T-helper 9 cell (primary cell): ENCODE measurements at places on chromosomes 12 and 14.
A peak's percentile ranks its signal among the peaks of the same experiment; 100 is the strongest.

GRCh38 chr12:122326586-122326985 is 60.3 kb upstream of the VPS33A start:
- DNase-seq = no peak

GRCh38 chr12:119938049-119938667 is 50.9 kb upstream of the BICDL1 start:
- DNase-seq = peak; percentile 66

GRCh38 chr12:122895320-122895703 is 612 bp downstream of the VPS37B start:
- no peak for DNase-seq

GRCh38 chr12:105492591-105493545 is 162.4 kb downstream of the C12orf75 start:
- no peak for DNase-seq

DNA sequence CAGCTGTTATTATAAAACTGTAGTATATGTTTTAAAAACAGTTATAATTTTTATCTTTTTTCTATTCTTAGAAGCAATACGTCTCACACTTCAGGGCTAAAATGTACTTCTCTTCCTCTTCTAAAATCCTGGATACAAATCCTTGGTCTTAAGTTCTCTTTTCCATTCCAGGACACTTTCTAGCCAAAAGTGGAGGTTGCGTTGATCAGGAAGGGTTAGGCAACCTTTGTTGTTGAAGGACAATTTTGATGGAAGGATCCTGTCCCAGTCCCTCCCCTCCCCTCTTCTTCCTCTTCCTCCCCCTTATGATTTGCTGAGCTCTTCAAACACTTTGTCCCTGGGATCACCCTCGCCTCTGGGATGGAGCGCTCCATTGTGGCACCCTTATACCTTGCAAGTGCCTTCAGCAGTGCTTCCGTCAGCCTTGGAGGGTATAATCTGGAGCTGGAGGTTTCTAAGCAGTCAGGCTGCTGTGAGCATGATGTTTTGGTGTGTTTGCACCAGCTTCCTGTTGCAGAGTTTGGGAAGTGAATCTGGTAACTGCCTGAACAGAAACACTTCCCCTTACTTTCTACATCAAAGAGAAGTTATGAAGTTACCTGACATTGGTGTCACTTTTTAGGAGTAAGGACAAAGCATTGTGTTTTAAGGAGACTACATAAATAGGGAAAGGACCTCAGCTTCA is 87.4 kb upstream of the SLC38A2 start:
- no peak for DNase-seq

DNA sequence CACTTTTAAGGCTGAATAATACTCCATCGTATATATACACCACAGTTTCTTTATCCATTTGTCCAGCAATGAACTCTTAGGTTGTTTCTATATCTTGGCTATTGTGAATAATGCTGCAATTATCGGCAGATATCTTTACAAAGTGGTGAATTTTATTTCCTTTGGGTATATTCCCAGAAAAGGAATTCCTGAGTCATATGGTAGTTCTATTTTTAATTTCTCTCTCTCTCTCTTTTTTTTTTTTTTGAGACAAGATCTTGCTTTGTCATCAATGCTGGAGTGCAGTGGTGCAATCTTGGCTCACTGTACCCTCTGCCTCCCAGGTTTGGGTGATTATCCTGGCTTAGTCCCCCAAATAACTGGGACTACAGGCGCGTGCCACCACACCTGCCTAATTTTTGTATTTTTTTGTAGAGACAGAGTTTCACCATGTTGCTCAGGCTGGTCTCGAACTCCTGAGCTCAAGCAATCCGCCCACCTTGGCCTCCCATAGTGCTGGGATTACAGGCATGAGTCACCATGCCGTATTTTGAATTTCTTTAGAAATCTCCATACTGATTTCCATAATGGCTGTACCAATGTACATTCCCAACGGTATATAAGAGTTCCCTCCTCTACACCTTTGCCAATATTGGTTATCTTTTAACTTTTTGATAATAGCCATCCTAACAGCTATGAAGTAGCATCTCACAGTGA is 98.4 kb downstream of the EFCAB11 start:
- no peak for DNase-seq

DNA sequence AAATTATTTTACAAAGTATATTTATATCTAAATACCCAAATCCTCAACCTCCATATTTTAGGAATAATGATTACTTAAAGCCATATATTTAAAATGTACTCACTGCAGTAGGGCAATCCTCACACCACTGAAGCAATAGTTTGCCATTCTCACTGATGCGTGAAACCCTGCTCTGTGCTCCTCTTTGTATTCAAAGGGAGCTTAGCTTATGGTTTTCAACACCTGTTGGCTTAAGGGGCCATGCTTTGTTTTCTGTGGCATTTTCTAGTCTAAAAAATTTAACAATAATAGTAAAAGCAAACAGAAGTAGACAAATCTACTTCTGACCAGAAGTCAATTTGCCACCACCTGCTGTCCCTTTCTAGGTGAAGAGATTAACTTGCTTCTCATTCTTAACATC is 294.6 kb downstream of the FLRT2 start:
- no peak for DNase-seq

DNA sequence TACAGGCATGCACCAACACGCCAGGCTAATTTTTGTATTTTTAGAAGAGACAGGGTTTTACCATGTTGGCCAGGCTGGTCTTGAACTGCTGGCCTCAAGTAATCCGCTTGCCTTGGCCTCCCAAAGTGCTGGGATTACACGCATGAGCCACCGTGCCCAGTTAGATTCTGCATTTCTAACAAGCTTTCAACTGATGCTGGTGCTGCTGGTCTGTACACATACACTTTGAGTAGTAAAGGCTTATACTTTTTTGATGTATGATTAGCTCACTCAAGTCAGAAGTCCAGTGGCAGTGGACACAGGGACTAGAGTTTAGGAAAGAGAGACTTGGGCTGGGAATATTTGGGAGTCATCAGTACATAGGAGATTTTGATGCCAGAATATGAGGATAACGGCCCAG is 2.2 kb upstream of the TBC1D15 start:
- DNase-seq = no peak

- DNase-seq = peak; percentile 49
Measured at GRCh38 chr12:47216150-47216677, 136.5 kb upstream of the AMIGO2 start.

GRCh38 chr14:23636317-23637211 is at the start of gene DHRS2:
Gene DHRS2, plus strand, starts transcription at chr14:23636364. Its CDS starts 2,501 bp downstream, at chr14:23638865.
- DNase-seq = no peak

- no peak for DNase-seq
Measured at GRCh38 chr14:24037658-24038037, 14.2 kb upstream of the CARMIL3 start.

- DNase-seq = no peak
Measured at GRCh38 chr14:22552001-22552826, 36.8 kb downstream of the DAD1 start.

GRCh38 chr12:26773313-26774104 is 59.5 kb downstream of the ITPR2 start:
- DNase-seq = no peak

DNA sequence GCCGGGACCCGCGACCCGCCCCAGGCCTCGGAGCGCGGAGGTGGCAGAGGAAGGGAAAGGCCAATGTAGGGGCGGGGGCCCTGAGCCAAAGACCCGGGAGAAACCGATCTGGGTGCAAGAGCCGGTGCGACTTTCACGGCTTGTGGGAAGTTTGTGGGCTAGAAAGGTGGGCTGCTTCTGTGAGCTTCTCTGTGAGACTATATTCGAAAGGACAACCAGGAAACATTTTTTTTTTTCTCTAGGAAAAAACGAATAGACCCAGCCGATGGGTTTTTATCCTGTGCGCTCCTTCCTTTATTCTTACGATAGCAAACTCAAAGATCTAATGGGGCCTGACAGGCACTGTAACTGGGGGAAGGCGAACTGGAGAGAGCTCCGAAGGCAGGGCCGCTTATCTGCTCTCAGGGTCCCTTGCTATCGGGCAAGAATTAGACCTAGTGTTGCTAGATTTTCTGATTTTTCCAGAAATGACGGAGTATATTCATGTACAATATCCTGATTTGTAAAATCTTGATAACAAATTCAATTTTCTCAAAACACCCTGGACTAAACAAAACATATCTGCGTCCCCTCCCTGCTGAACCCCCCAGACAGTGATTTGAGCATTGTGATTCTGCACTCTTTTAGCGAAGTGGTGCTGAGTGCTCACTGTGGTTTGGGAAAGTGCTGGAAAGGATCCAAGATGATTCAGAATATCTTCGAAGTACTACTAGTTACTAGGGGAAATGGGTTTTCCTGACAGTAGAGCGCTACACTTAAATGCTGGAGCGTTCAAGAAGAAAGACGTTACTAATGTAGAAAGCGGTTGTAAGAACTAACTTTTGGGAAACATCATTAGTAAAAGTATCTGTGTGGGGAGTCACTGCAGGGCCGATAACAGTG is 563 bp upstream of the STXBP6 start:
- no peak for DNase-seq

DNA sequence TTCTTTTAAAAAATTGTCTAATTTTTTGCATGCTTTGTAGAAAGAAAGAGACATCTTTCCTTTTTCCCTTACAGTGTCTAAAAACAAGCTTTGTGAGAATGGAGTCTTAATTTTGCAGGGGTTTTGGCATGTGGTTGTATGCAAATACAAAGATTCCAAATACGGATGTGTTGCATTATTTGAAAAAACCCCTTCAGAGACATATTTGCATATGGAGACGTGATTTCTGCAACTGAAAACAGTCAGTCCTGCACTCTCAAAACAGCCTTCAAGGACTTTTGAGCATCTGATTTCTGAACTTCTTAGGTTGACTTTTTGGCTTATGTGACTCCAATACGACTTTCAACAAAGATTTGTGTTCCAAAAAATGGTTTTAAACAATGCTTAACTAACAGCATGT is 7.8 kb downstream of the IRAK3 start:
- DNase-seq = no peak

- no peak for DNase-seq
Measured at GRCh38 chr12:94575024-94575423, 75.3 kb downstream of the TMCC3 start.

DNA sequence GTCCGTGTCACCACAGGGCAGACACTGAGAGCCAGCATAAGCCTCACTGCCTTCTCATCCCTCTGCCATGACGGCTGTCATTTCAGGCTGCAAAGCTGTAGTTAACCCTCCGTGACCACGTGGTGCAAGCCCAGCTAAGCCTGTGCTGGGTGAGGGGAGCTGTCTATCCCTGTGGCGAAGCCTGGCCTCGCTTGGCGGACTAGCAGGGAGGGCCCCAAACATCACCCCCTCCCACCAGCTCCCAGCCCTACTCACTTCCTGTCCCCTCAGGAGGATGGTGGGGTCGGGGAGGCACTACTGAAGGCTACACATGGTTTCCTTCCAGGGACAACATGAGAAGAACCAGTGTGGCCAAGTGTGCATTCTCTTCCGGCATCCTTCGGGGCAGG is 88.2 kb downstream of the CHGA start:
- no peak for DNase-seq

DNA sequence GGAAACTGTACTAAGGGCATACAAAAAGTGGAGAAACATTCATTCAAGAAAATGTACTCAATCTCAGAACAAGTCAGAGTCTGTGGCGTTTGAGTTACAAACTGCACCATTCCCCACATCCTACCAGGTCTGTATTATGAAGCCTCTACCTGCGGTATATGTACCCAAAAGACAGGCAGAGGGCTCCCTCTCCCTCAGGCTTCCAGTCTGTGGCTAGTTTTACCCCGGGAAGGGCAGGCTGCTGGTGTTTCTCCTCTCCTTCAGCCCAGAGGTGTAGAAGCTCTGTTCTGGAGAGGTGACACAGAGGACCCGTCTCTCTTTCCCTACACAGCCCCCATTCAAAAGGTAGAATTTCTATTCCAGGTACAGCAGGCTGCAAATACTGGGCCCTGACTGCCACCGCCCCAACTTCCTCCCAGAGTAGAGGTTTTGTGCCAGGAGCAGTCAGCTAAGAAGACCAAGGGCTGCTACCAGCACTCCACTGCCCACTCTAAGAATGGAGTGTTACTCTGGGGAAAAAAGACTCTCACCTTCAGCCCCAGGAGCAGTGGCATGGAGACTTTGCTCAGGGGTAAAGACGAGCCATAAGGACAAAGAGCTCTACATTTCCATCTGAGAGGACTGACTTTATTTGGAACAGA is 39.4 kb downstream of the PARP11 start:
- DNase-seq = no peak

DNA sequence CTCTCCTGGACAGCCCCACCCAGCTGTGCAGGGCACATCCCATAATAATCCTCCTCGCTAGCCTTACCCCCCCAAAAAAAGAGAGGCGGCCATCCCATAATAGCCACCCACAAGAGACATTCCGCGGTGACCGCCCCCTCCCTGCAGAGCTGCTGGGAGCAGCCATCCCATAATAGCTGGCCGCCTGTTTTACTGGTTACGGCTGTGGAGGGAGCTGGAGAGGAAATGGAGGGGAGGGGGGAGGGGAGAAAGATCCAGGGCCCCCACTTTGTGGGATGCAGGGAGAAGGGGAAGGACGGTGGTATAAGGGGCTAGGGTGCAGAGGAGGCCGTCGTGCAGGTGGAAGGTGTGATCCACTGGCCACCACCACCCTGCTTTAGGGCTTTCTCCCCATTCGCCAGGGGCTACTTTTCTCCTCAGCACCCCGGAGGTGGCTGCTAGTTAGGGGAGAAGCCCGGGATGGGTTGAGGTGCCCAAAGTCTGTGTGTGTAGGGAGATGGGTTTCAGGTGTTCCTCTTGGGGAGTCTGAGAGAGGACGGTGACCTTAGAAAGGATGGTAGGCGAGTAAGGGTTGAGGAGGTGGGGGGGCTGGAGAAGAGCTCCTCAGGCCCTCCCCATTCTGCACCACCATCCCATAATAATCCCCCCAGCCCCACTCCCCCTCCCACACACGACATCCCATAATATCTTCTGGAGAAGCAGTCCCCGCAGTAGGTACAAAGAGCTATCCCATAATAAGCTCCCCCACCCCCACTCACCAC is 6.0 kb upstream of the CHD4 start:
- no peak for DNase-seq

DNA sequence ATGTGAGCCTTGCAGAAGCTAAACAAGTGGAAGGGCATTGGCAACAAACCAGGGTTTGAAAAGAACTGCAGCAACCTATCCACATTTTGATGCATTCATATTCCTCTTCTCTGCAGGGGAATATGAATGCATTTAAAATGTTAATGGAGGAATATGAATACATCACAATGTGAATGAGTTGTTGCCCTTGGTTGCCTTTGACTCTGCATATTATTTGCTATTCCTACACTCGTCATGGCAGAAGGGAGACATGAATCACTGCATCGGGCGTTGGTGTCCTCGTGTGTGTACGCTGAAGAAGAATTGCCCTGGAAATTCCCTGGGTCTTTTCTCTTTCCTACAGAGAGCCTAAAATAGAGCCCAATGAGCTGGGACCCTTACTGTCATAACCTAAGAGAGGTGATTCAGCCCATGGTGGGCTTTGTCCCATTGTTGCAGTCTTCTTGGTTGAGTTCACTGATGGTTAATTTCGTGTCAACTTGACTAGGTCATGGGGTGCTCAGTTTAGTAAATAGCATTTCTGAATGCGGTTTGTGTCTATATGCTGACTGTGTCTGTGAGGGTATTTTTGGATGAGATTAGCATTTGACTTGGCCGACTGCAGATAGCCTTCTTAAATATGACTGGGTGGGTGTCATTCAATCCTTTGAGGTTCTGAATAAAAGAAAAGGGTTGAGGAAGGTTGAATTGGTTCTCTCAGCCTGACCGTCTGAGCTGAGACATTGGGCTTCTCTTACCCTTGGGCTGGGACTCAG is 1422.9 kb upstream of the TMEM132C start:
- no peak for DNase-seq

GRCh38 chr12:75890141-75890540 is 141.4 kb downstream of the PHLDA1 start:
- DNase-seq = no peak

- DNase-seq = no peak
Measured at GRCh38 chr12:3417937-3418462, 73.0 kb upstream of the PRMT8 start.
